ENCODE measurements at places on chromosomes 13 and 19.

DNA sequence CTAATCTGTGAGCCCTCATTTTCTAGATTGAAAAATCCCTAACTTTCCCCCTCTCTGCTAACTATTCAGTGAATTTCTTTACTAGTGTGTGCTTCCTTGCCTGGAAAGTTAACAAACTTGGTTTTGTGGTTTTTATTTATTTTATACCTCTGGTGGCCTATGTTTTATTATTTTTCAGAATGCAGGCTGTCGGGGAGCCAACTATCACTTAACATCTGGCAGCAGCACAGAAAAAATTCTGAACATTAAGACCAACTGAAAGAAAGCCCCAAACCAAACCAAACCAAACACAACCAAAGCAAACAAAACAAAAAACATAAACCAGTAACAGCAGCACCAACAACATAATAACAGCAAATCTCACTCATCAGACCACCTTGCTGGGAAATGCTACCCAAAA, 109.0 kb upstream of the KL start:
- DNase-seq = no peak

DNA sequence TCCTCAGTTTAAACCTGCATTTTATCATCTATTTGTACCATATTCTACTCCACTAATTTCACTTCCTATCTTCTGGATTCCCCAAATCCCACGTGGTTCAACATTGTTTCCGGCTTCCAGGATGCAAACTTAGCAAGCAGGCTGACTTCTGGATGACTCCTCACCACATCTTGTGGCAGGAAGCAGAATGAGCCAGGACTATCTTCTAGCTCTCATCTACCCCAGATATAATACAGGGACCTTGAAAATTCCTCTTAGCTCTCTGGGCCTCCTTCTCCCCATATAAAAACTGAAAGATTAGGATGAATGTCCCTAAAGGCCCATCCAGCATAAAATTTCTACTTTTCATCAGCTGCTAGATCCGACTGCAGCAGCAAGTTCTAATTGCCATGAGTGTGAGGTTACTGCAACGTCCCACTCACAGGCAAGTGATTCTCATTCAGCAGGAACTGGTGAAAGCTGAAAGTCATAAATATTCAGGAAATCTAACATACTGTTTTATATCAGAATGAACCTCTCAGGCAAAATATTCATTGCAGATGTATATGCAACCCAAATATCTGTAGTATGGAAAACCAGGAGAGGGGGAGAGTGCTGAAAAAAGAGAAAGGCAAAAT, 93.4 kb downstream of the KCTD12 start:
- DNase-seq = peak; percentile 3

GRCh38 chr13:27920677-27921420, 1.0 kb downstream of the PDX1 start:
- no peak for DNase-seq

GRCh38 chr19:32464279-32464678, 58.7 kb downstream of the DPY19L3 start:
- peak; percentile 48 for DNase-seq

DNA sequence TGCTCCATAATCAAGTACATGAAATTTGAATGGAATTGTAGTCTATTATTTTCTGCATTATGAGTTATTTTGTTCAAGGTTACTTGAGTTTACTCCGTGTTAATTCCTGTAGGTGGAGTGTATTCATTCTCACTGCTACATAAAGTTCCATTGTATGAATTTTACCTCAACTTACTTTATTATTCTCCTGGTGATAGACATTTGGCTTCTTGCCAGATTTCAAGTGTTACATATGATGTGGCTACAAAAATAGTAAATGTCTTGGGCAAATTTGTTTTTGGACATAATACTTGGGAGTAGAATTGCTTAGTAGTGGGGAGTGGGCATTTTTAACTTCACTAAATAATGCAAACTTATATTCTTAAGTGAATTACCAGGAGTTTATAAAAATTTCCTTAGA, 328.9 kb downstream of the SHISA2 start:
- no peak for DNase-seq

DNA sequence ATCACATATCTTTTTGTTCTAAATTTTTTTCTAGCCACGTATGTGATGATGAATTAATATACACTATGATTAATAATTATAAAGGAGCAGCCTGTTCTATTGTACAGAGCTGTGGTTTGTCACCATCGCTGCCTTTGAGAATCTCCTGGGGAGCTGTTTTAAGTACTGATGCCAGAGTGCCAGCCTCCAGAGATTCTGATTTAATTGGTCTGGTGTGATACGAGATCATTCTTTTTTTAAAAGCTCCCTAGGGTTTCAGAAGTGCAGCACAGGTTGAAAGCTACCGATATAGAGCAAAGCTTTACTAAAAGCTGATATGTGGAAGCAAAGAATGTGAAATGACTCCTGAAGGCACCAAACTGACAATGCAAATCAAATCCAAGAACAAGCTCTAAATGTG, 314.7 kb downstream of the ITGBL1 start:
- no peak for DNase-seq

DNA sequence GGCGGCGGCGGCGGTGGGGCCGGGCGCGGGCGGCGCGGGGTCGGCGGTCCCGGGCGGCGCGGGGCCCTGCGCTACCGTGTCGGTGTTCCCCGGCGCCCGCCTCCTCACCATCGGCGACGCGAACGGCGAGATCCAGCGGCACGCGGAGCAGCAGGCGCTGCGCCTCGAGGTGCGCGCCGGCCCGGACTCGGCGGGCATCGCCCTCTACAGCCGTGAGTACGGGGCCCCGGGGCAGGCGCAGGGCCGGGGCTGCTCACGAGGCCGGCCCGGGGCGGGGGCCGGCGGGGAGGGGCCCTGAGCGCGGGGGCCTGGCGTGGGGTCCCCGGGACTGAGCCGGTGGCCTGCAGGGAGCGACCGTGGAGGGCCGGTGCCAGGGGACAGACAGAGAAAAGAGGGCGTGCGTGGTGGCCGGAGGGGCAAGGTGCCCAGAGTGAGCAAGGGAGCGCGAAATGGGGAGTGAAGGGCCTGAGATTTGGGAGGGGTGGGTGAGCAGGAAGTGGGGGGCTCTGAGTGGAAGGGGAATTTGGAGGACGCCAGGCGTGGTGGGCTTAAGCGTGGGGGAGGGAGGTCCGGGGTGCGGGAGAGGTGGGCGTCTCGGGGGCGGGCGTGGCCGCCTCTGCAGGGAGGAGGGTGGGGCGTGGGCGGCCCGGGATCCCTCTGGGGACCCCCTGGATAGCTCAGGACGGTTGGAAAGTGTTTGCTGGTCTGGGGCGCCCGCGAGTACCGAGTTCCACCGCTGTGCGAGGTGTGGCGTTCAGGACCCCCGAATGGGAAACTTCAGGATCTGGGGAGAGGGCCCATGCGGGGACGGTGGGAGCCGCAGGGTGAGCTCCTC, 575 bp downstream of the CARM1 start:
- peak; percentile 46 for DNase-seq

DNA sequence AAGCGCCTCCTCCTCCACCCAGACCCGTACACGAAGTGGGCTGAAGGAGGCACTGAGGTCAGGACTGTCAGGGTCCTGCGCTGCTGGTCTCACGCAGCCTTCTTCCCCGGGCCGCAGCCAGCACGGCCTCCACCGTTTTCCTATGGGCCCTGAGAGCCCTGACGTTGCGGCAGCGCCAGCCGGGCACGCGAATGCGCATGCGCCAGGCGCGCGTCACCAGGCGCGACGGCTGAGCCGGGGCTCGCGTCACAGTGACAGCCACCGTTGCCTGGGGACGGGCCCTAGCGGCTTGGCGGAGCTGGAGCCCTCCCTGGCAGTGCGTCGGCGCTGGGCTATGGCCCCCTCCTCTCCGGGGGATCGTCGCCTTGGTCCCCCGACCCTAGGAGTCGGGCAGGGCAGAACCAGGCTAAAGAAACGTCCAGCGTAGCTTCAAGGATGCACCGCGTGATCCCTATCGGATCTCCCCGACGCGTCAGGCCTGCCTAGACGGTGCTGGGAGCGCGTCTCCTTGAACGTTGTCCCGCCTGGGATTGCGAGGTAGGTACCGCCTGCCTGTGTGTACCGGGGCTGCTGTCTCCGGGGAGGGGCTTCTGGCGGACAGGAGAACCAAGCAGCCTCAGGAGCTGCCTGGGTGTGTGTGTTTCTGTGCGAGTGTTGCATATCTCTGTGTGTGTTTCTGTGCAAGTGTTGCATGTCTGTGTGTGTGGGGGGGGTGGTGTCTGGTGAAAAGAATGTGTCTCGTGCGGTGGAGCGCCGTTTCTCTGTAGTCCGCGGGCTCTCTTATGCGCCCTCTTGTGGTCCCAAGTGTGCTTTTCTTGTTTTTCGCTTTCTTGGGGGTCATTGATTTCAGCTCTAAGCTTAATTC, 43.2 kb downstream of the ZNF571 start:
- peak; percentile 46 for DNase-seq

DNA sequence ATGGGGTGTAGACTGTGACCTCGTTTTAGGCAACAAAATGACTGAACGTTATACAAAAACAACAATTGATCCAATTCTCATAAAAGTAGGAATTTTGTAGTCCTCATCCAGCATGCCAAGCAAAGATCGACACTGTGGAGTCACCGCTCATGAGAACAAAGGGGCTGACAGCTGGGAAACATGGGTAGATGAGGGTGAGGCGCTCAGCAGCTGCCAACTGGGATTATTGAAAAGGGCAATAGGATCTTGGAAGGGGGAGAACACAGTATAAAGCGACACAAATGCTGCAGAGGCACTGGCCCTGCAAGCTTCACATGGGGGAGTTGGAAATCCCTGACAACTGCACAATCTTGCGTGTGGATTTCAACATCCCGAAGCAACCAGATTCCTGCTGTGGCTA, 5.4 kb upstream of the ZNF765 start:
- peak; percentile 87 for DNase-seq

- no peak for DNase-seq
These were observed 24.6 kb downstream of the PAK4 start for GRCh38 chr19:39150235-39150634.

GRCh38 chr13:21663197-21663596, 7.7 kb upstream of the FGF9 start:
- no peak for DNase-seq

DNA sequence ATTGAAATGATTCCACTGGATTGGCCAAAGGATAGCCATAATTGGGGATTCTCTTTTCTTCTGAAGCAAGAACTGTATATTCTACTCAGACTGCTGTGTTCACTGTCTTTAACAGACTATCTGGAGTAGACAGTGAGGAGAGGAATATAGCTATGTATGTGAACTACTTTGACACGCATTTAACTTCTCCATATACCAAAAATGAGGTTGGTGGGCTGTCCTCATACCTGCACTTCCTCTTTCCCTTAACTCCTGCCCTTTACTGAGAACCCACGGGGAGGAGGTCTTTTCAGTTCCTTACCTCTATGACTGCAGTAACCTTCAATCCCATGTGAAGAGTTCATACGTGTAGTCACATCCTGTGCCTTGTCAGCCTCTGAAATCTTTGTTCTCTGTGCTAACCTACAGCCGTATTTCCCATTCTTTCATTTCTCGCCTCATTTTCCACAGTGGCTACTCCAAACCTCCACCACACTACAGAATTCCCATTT, 305.8 kb downstream of the MTUS2 start:
- DNase-seq = no peak

GRCh38 chr13:66663711-66664110, 566.4 kb downstream of the PCDH9 start:
- no peak for DNase-seq

DNA sequence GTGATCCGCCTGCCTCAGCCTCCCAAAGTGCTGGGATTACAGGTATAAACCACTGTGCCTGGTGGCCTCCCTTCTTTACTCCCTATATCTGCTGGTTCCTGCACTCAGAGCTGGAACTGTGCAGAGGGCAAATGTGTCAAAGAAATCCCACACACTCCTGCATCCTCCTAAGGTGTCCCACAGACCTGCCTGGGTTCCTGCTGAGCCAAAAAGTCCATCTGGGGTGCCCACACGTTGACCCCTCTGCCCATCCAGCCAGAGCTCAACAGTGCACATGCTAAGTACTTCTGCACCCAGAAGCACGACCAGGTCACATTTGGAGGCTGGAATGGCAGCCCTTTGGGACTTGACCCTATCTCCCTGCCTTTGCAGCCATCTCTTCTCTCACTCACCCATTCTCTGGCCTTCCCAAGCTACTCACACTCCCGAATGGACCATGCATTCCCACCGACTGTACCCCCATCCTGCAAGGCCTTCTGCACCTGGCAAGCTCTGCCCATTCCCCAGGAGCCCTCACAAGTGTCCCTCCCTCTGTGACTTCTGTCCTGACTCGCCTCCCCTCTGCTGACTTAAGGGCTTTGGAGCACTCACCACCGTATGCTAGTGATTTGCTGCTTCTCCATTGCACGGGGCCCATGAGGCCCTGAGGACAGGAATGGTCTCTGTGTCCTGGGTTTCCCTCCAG, 152.1 kb downstream of the KCTD15 start:
- no peak for DNase-seq

DNA sequence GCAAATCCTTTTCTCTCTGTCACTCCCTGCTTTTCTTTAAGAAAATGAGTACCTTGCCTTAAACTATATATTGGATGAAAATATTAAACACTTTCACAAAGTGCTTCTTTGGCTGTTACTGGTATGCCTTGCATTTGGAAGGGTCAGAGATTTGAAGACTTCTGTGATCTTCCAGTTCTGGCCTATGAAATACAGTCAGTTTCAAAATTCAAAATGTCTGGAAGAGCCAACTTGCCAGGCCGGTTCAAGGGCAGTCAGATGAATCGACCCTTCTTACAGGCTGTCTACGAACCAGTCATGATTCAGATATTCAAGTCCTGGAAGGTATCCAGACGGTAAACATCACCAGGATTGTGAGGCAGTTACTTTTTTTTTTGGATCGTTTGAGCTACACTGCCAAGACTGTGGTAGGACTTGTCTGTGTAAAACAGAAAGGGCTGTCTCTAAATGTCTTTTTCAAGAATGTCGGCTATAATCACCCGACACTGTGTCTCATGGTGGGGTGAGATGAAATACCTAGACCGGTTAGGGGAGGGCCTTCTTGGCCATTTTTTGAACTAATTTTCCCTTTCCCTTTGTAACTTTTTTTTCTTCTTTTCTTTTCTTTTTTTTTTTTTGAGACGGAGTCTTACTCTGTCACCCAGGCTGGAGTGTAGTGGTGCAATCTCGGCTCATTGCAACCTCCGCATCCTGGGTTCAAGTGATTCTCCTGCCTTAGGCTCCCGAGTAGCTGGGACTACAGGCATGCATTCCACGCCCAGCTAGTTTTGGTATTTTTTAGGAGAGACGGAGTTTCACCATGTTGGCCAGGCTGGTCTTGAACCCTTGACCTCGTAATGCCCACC, 11.2 kb downstream of the ACTN4 start:
- DNase-seq = peak; percentile 53

DNA sequence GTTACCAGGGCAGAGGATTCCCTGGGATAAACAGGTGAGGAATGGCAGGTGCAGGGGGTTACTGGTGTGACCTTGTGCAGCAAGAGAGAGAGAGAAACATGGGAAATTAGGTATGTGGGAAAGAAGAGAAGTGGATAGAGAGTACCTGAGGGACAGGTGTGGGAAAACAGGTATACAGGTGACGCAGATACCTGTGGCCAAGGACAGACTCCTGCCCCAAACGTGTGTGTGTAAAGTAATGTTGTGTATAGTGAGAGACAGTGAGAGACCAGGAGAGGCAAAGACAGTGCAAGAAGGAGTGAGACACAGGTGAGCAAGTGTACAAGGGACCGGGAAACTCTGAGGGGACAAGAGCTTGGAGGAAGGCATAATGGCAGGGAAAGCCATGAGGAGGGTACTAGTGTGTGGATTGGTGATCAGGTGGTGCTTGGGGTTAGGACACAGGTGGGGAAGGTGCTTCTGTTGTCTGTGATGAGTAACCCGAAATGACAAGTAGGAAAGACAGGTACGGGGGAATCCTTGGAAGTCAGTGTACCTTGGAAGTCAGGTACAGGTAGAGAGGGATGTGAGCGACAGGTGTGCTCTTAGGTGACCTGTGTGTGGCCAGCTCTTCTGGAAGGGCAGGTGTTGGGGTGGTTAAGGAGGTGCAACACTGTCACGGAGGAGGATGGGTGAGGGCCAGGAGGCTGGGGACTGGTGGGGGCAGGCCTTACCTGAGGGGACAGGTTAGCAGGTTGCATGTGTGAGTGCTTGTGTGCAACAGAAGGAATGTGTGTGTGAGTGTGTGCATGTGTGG, 2.8 kb downstream of the ERFL start:
- DNase-seq = no peak

Measured in SJCRH30 (cell line).